ENCODE measurements at places on chromosomes 3 and 15.
A peak's percentile ranks its signal among the peaks of the same experiment; 100 is the strongest.

GRCh38 chr3:177948716-177949425 is 587.4 kb upstream of the KCNMB2 start:
- DNase-seq = no peak

DNA sequence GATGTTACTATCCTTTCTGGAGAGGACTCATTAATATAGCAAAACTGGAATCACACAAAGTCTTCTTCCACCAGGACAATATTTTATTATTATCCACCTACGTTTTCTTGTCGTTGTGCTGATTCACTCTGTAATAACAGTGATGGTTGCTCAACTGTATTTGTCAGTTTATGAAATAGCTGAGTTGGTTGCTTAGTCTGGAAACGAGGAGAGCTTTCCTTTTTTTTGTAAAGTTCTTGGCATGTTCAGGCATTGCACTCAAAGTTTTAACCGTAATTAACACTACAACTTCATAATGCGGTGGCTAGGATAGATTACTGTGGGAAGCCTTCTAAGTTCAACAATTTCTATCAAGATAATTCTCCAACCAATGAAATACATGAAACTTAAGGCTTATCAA is 131.2 kb downstream of the RAP2B start:
- no peak for DNase-seq

DNA sequence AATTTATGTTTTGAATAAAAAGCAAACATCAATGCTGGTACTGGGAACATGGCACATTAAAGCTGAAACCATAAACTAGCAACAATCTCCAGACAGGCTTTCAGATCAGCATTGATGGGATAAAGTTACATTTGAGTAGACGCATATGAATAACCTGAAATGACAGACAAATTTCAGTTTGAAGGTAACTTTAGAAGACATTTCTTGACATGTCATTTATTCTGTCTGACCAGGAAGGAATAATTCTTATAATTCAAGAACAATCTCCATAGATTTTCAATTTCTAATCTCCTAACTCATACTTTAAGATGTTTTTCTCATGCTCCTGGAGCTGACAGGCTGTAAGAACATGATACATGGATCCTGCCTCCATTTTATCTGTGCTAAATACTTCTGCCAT is 69.8 kb downstream of the PLCH1 start:
- DNase-seq = no peak

GRCh38 chr3:61288446-61288845 is 37.2 kb upstream of the FHIT start:
- DNase-seq = no peak

DNA sequence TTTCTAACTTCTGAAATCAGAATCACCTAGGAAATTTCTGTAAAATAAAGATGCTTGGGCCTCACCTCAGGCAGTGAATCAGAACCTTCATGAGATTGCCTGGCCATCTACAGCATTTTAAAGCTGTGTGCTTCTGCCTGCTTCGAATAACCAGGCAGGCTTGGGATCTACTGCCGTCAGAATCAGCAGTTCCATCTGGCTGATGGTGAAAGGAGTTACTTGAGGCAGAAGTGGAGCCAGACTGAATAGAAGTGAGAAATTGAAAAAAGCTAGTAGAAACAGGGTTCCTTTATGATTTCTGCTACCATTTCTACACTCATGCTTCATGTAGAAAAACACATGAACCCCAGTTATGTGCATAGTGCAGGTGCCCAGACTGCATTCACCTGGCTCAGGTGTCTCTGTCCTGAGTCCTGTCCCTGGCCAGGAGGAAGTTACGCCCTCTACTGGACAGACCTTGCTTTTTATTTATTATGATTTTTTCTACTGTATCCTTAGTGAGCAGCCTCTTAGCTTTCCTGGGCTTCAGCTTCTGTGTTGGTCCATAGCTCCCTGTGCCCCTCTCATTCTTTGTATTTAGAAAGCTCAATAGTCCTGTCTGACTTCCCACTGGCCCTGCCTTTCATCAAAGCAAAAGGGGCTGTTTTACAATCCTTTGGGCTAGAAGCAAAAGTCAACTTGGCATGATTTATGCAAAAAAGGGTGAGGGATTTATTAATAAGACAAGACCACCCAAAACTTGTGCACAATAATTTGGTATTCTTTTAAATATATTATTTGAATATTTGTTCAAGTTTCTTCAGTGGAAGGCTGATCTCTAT is 200.8 kb upstream of the GOLGA6L4 start:
- DNase-seq = no peak

DNA sequence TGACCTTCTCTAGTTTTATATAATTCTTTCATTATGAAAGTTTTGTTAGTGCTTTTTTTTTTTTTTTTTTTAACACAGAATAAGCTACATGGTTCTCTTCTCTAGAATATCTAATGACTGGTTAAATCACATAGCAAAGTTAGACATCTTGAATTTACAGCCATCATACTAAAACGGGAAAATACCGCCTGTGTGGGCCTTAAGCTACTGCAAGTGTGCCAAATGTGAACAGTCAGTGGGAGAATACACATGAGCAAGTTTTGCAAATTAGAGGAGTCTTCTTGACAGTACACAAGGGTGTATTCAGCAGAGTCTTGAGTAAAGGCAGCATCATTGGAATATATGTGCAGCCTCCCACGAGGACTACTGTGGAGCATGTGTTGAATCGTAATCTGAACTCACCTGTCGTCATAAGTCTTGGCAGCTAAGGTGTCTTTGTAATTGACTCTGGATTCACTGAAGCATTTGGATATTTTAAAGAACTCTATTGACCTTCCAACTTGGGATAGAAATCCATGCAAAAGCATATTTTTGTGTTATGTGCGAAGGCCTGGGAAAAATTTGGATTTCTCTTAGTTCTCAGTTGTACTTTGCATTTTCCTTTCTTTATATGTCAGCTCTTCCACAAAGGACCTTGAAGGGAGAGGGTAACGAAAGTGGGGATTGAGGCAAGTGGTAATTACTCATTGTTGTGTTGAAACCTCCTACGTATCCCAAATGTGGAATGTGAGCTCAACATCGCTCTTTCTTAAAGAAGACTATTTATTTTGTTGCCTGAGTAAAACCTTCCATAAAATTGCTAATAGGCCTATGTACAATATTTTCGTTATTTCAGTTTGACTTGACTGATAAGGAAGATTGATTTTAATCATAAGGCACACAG is 117.4 kb downstream of the ATG7 start:
- DNase-seq = no peak

DNA sequence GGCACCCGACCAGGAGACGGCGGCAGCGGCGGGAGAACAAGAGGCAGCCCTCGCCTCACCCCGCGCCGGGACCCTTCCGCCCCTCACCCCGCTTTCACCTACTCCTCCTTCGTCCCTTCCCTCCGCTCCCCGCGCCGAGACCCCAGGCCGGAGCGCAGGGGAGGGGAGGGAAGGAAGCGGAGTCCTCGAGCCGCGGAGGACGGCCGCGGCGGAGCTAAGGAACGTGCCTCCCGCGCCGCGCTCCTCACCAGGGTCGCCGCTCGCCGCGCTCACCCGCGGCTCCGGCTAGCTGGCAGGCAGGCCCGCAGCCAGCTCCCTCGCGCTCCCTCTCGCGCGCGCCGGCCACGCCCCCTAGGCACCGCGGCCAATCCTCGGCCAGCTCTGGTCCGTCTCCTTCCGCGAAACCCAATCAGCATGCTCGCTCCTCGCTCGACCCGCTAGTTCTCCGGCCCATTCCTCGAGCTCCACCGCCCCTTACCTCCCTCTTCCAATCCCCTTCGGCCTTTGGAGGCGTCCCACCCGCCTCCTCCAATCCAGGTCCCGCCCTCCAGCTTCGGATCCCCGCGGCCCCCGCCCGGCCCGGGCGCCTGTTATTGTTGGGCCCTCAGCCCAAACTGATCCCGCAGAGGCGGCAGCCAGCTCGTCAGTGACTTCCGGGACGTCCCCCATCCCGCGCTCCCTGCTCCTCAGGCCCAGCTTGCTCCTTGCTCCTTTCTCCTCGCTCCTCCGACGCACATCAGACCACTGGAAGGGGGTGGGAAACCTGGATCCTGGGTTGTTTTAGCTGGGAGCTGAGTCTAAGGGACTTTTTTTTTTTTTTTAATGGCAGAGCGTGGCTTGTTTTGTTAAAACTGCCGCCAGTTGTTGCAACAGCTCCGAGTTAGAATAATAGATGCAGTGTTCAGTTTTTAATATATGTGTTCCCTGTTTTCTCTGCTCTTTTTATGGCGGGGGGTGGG is at the start of gene DCBLD2:
TSS of gene DCBLD2 (minus strand) at position 304 of the 959 bp plus-strand sequence. CDS start 369 bp downstream, outside the sequence.
- peak; percentile 68 for DNase-seq

DNA sequence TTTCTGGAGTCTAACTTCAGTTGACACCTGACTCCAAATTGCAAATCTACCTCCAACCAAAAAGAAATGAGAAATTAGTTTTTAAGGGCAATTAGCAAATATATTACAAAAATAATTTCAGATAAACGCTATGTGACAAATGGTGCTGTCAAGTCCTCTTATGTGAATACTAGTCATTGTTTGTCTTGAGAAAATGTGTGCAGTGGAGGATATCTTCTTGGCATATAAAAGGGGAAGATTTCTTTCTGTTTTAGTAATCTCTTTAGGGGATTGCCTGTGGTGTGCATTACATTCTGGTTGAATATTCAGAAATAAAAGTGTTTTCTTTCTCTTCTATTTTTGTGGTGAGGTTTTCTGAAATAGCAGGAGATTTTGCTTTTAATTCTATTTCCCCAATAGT is 3.0 kb upstream of the GCSAM start:
- DNase-seq = no peak

DNA sequence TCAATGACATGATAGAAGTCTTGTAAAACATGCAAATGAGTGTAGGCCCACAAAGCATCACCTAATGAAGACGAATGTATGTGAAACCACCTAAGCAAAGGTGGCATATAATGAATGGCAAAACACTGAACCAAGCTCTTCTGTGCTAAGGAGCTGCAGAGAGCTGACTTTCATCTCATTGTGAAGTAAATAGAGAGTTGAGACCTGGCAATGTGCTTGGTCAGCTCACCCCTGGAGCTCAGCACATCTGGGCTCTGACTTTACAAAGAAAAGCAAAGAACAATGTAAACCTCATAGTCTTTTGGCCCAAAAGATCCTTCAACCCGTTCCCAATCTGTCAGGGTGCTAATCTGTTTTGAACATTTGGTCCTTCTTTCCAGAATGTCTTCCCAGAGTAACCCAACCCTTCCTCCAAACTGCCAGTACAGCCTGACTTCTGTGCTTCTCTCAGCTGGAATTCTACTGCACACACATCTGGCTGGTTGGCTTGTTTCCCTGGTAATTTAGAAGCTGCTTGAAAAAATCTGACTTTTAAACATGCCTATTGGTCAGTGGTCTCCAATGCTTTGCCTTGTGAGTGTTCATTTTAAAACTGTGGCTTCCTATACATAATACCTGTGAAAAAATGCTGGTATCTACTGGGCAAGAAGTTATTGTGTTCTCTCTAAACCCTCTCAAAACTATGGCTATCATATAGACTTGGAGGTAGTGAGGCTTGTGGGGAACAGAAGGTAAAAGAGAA is 101.7 kb downstream of the CD200R1L start:
- DNase-seq = no peak

DNA sequence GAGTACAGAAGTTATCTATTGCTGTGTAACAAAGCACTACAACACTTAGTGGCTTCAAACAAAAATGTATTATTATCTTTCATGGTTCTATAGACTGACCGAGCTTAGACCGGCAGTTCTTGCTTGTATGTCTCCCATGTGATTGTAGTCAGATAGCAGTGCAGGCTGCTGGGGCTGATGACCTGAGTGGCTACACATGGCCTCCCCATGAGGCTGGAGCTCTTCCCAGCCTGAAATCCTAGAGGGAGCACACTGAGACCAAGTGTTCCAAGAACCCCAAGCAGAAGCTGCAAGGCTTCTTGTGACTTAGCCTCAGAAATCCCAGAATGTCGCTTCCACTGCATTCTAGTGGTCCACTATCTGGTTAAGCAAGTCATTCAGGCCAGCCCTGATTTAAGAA is 141.2 kb upstream of the TLE3 start:
- DNase-seq = no peak

DNA sequence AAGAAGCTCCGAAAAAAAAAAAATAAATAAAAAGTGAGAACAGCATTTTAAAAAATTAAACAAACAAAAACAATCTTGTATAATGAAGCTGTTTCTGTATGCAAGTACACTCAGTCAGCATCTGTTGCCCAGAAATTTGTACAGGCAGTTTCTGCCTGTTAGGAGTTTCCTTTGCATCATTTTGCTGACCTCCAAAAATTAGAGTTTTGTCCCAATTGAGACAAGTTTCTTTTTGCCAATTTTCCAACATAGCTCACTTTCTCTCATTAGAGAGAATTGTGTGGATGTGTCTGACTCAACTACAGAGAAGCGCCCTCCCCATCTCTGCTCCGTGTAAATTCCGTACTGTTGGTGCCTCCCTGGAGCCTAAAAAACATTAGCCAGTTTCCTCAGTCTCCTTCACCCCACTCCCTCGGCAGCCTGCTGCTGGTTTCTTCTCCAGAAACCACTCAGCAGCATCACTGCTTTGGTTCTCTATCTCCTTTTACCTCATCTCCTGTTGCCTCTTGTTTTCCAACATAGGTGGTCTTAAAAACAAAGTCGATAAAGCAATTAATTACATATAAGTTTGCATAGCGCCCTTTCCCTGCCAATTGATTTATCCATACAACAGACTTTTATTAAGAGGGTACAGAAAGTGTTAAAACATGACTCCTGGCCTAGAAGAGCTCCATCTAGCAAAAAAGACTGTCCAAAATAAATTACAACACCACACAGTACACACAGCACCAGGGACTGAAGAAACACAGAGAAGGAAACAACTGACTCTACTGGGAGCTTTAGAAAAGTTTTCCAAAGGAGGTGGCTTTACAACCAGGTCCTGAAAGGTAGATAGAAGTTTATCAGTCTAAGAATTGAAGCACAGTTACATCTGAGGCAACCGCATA is 286.7 kb downstream of the SHOX2 start:
- DNase-seq = no peak

- no peak for DNase-seq
These were observed 17.1 kb downstream of the STX19 start for GRCh38 chr3:94011233-94011711.

DNA sequence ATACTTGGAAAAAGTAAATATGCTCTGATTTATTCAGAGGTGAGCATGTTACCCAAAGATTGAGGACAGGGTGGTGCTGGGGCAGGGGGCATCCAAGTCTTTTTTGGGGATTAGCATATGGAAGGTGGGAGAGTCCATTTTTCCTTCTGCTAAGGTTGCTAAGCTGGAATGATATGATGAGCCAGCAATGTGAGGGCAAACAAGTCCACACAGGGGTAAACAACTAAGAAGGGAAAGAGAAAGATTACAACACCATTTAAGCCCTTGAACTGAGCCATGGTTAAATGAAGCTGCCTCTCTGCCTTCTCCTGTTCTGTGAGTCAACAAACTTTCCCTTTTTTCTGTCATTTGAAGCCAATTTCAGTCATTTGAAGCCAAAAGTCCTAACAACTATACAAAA is 89.0 kb downstream of the RPL22L1 start:
- no peak for DNase-seq

- DNase-seq = no peak
These were observed 130.3 kb downstream of the CHDH start for GRCh38 chr3:53715815-53716483.

DNA sequence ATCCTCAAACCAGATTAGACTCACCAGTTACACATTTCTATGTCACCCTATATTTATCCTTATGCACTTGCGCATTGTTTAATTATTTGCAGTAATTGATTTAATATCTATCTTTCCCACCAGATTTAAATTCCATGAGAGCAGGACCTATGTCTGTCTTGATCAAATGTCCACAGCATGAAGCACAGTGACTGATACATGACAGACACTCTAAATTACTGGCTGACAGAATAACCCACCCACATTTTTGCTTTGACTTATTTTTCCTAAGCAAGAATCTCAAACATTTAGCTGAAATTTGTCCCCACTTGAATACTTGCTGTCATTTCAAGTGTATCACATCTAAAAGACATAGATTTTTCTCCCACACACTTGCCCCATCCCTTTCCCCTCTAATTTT is 7.5 kb downstream of the CD200R1 start:
- DNase-seq = no peak
